NCI-H510A treated with DMSO at 0.1 percent for 48 hours (cell line): ENCODE measurements at places on chromosomes 1 and 21.

DNA sequence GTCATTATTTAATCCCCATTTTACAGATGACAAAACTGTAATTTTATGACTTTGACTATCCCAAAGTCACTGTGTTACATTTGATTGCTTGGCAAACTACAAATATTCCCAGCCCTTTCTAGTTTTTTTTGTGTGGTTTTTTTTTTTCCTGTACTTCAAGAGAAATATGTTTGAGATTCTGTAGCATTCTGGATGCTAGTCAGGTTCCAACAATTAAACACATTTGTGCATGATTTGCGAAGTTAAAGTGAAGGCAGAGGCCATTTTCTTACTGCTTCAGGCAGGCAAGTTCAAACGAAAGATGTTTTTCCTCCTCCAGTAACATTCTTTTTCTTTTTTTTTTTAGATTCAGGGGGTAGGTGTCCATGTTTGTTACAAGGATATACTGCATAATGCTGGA lies 107.9 kb upstream of the SERTAD4 start:
- no peak for DNase-seq

DNA sequence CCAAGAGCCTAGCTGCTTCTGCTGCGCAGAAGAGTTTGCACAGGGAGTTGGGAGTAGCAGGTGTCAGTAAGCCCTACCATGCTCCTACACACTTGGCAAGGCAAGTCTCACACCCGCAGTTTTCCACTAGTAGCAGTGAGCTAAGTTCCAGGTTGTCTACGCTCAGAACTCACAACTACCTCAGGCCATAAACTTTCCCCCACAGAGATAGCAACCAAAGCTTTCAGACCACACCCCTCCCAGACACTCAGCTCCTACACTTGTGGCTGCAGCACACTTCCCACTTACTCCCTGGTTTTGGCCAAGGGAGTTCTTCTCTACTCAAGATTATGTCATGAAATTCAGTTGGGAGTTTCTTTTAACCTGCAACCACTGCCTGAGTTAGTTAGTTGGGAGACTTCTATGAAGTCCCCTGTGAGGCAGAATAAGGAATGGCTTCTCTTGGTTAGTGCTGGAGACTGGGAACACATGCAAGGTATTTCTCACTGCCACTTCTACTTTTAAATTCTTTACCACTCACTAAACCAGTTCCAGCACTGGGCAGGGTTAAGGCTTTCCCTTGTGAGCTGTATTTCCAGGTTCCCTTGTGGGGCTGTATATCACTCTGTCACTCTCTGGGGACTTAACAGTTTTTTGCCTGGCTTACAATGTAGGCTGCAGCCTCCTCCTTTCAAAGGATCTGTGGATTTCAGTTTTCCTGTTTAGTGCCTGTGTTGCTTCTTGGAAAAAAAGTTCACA lies 18.3 kb upstream of the MAB21L3 start:
- no peak for DNase-seq

- DNase-seq: no peak
Measured at GRCh38 chr1:177174921-177175634, 4.3 kb downstream of the BRINP2 start.

GRCh38 chr1:161044535-161044907 lies 1.3 kb downstream of the USF1 start:
- DNase-seq: no peak

DNA sequence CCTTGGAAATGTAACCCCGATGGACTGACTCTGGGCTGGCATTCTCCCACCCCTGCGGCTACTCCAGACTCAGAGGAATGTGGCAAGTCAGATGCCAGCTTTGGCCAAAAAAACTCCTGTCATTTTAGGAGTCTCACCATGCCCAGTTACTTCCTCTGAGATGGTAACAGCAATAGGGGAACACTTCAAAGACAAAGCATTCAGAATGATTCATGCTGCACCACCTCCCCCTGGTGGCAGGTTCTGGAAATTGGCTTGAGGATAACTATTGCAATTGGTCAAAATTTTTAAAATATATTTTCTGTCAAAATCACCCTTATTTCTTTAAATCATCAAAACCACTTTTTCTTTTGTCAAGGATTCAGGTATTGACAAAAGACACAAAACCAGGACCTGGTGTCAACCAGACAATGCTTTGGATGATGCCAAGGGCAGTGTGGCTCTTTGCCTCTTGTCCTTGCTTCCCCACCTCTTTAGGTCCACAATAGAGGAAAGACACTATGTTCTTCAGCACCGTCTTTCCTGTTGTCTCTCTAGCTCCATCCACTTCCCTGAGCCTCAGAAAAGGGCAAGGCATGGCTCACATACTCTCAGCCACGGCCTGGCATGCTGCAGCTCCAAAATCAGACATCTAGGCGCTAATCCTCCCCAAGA lies 9.9 kb upstream of the CDCA8 start:
- peak; percentile 100 for DNase-seq

- no peak for DNase-seq
Measured at GRCh38 chr1:85864727-85865126, 156.5 kb upstream of the ZNHIT6 start.

- no peak for DNase-seq
Measured at GRCh38 chr1:20978413-20978812, 191.3 kb upstream of the HP1BP3 start.

GRCh38 chr1:235513495-235514366 lies 9.5 kb upstream of the B3GALNT2 start:
- DNase-seq: peak; percentile 30

GRCh38 chr1:243452092-243452491 lies 196.3 kb downstream of the SDCCAG8 start:
- no peak for DNase-seq

GRCh38 chr1:228174482-228175315 lies 9.1 kb downstream of the IBA57 start:
- no peak for DNase-seq

GRCh38 chr1:173954179-173954578 lies 37.1 kb upstream of the SERPINC1 start:
- DNase-seq: no peak

DNA sequence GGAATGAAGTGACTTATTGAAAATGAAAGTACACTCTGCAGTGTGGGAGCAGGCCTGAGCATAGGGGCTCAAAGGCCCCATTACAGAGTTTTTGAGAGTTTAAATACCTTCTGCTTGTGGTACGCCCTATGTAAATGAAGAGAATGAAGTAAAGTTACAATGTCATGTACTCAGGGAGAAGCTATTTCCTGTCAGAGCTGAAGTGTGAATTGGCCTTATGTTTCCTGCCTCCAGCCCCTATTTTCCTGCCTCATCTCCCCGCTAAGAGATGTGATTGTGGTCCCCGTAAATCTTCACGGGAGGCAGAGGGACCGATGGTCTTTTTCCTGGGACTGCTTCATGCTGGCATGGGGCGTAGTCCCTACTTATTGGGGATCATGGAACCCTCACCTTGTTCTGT lies 2.5 kb upstream of the ZNF683 start:
- DNase-seq: no peak

DNA sequence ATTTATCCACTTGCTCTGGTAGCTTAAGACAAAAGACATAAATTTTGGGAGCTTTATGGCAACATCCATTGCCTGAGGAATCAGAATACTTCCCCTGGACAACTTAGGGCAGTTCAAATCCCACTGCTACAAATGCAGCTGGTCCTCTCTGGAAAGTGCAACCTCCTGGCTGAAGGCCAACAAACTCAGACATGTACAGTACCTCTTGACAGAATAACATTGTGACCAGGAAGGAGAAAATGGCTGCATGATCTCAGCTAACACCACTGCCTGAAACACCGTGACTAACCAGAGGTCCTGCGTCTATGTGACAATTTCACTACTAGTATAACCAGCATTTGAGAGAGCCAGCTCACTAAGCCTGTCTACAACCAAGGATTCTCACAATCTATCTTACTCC lies 218.9 kb downstream of the CRB1 start:
- peak; percentile 91 for DNase-seq

DNA sequence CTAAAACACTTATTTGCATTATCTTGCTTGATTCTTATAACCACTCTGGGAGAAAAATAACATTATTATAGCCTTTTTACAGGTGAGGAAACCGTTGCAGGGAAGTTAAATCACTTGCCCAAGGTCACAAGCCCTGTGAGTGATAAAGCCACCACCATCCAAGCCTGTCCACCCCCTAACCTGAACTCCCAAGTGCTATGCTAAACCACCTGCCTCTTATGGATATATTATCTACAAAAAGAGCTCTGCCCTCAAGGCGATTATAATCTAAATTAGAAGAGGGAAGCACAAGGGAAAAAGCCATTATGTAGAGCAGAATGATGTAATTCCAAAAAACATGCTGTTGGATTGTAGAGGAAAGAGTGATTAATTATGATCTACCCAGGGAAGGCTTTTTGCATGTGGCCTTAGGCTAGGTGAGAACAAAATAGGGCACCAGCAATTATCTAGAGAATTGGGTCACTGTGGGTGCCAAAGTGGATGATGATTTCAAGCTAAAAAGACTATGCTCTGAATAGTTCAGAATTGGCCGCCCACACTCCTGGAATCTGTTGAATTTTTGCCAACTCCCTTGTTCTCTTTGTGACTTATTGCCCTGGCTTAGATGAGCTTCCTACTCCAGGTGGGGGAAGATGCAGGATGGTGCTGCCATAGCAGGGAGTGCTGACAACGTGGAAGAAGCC lies 205.3 kb downstream of the FGGY start:
- no peak for DNase-seq

DNA sequence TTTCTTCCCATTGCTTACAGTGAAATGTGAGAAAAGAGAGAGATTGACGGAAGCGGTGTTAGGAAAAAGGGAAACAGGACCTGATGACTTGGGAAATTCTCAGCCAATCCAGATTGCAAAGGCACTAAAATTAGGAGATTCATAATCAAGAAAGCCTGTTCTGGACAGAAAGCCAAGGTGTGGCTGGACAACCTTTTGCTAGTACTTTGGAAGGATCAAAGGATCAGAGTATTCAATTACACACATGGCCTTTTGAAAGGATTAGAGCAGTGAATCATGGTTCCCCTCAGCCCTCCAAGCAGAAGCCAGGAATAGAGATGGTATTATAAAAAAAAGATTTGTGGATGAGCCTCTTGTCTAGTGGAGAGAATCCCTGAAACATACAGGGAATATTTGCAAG lies 669.8 kb upstream of the ADAMTS5 start:
- DNase-seq: no peak

DNA sequence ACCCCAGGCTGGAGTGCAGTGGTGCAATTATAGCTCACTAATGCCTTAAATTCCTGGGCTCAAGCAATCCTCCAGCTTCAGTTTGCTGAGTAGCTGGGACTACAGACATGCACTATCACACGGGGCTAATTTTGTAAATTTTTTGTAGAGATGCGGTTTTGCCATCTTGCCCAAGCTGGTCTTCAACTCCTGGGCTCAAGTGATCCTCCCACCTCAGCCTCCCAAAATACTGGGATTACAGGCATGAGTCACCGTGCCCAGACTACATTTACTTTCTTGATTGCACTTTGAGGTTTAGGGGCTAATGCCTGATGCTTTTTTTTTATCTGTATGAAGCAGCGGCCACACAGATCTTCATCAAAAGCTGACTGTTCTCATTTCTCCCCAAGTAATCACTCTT lies 124.6 kb downstream of the KIF26B start:
- no peak for DNase-seq

GRCh38 chr1:115670476-115671175 lies 28.9 kb downstream of the VANGL1 start:
- peak; percentile 93 for DNase-seq

DNA sequence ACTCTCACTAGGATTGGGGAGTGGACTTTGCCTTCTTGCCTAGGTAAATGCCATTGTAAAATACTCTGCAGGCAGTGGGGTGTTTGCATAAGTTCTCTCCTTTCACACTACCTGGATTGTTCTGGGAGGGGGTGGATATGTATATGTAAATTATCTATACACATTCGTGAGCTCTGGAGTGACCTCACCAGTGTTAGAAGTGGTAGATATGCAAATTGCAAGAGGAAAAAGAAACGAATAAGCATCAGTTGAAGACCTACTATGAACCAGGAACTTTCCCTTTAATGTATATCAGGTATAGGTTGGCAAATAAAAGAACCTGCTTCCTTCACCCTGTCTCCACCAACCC lies 1.5 kb upstream of the ARHGEF11 start:
- peak; percentile 8 for DNase-seq

- no peak for DNase-seq
Measured at GRCh38 chr1:100614570-100614969, 76.6 kb downstream of the GPR88 start.

- DNase-seq: no peak
Measured at GRCh38 chr1:44242746-44243145, 29.5 kb downstream of the DMAP1 start.

DNA sequence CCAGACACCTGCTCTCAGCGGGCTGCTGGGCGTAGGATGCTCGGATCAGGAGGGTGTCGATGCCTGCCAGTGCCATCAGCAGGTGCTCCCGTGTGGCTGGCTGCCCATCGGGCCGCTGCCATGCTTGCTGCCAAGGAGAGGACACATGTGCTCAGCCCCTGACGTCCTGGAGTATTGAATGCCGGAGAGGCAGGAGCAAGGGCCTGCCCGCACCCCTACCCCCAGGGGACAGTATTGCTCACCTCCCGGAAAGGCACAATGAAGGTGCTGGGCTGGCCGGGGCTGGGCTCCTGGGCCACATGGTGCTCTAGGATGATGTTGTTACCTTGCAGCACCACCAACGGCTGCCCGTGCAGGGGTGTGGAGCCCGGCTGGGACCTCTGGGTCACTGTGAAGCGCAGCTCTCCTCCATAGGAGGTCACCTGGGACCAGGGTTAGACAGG lies 61.5 kb downstream of the HSPG2 start:
- DNase-seq: no peak

DNA sequence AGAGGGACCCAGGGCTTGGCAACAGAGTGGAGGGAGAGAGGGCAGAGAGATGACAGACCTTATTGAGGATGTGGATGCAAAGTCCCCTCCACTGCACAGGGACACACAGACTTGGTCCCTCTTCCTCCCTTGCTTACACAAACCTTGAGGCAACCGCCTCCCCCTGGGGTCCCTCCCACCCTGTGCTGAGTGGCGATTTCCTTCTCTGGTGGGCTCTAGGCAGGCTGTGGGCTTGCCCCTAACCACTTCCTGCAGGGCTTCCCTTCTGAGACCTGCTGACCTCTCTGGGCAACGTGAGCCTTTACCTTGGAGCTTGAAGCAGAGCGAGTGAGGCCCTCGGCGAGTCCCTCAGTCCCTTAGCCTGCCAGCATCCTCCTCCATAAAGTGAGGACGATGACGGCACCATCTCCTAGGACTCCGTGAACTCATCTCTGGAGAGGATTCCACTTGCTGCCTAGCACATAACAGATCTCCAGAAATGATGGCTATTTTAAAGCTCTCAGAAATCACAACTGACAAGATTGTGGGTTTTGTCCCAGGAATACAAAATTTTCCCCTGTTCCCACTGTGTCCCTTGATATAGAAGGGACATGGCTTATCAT lies 25.0 kb downstream of the KIAA1614 start:
- no peak for DNase-seq

- no peak for DNase-seq
Measured at GRCh38 chr1:154097873-154098272, 57.0 kb downstream of the NUP210L start.

- DNase-seq: peak; percentile 99
Measured at GRCh38 chr1:42913426-42914091, 45.1 kb downstream of the SLC2A1 start.
